Tracheal epithelial cell (primary cell): ENCODE measurements at places on chromosomes 12 and 14. TPM values are rescaled to one million over a fixed set of nuclear protein-coding genes. Genes with fewer than 3 reads are reported as not detected.

NFATC4 gene
- total RNA-seq, result 10.6 and 17.3 TPM in 2 replicates

LRP1 gene
- 44.5 and 48.4 TPM in 2 replicates for total RNA-seq

KCNH3 gene
- 0.24 TPM in 1 of 2 replicates, not detected in the other for total RNA-seq

LGALS3 gene
- 177 and 214 TPM in 2 replicates for total RNA-seq

C3AR1 gene
- under 0.01 TPM in 1 of 2 replicates, not detected in the other for total RNA-seq

NAV3 gene
- 2.8 and 5.8 TPM in 2 replicates for total RNA-seq
